ENCODE measurements at places on chromosomes 12 and 14.
A peak's percentile ranks its signal among the peaks of the same experiment; 100 is the strongest.

DNA sequence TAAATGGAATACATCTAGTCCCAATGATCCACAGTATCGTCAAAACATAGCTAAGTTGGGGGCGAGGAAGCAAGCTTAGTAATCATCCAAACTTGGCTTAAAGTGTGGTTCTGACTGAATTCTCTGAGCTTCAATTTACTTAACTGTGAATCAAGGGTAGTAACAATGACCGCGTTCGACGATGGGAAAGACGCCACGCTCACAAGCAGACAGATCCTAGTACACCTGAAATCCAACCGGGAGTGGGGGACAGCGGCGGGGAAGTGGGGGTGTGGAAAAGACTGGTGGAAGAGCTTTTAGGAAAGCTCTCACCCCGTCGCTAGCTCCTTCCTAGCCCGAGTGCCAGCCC lies 433 bp downstream of the COX16 start:
- DNase-seq: no peak

- no peak for DNase-seq
Observed at GRCh38 chr14:36430169-36430568, 89.9 kb downstream of the NKX2-1 start.

DNA sequence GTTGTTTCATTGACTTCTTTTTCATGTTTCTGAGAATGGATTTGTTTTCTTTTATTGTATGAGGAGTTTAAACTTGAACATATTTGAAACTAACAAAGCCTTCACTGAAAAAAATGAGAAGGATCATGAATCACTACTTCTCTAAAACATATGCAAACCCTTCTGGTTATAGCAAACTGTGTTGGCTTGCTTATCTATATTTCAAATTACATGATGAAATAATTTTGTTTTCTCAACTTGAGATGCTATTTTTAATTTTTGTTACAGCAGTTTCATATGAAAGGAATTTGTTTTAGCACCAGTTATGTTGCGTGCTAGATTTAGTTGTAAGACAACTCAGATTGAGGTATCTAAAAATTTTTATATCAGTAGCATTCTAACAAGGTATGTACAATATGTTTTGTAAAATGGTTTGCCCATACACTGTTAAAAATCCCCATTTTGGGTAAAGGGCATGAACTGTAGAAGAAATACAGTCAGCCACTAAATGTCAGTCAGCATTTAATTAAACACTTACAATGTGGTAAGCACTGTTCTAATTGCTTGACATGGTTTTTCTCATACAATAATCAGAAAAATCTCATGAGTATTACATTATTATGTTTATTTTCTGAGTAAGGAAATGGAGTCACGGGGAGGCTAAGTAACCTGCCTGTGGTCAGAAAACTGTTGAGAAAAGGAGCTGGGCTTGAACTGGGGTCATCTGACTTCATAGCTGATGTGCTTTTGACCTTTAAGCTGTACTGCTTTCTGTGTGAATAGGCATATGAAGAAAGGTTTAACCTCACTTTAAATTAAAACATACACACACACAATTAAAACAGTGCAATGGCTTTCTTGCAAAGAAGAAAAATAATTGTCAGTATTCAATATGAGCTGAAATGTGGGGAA lies 105.7 kb downstream of the PLEKHA5 start:
- DNase-seq: no peak

GRCh38 chr12:16299403-16299802 lies 21.9 kb upstream of the SLC15A5 start:
- no peak for DNase-seq

DNA sequence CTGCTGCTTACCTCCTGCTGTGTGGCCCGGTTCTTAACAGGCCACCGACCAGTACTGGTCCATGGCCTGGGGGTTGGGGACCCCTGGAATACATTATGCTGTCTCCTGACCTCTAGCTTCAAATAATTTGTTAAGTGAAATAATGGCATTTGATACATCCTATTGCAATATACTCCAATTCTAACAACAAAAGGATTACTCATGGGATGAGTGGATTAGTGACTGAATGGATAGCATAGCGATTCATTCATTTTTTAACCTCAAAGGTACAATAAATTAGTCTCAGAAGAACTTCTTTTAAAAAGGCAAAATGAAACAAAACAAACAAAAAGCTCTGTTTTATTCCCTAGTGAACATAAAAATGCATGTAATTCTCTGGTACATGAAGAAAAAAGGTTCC lies 147.9 kb upstream of the PKP2 start:
- DNase-seq: no peak

DNA sequence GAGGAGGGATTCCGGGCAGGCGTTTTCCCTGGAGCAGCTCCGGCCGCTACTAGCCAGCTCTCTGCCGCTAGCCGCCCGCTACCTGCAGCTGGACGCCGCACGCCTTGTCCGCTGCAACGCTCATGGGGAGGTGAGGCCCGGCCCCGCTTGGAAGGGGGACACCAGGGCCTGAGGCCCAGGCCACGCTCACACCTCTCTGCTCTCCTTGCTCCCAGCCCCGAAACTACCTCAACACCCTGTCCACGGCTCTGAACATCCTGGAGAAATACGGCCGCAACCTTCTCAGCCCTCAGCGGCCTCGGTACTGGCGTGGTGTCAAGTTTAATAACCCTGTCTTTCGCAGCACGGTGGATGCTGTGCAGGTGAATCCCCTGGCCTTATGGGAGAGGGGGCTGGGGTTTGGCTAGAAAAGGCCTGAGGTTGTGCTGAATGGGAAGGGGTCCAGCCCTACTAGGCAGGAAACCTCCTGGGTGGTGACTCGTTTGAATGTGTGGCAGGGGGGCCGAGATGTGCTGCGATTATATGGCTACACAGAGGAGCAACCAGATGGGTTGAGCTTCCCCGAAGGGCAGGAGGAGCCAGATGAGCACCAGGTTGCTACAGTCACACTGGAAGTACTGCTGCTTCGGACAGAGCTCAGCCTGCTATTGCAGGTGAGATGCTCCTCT lies 597 bp downstream of the RNF31 start:
- DNase-seq: no peak

- no peak for DNase-seq
Observed at GRCh38 chr14:76767681-76768656, 6.7 kb downstream of the VASH1 start.

- DNase-seq: no peak
Observed at GRCh38 chr12:89661706-89662330, 46.8 kb downstream of the ATP2B1 start.

- DNase-seq: no peak
Observed at GRCh38 chr12:91074851-91075250, 17.0 kb upstream of the KERA start.

GRCh38 chr14:59208224-59208814 lies 19.9 kb downstream of the DAAM1 start:
- DNase-seq: no peak

GRCh38 chr12:27703720-27704452 lies 6.7 kb upstream of the MRPS35 start:
- DNase-seq: peak; percentile 73

DNA sequence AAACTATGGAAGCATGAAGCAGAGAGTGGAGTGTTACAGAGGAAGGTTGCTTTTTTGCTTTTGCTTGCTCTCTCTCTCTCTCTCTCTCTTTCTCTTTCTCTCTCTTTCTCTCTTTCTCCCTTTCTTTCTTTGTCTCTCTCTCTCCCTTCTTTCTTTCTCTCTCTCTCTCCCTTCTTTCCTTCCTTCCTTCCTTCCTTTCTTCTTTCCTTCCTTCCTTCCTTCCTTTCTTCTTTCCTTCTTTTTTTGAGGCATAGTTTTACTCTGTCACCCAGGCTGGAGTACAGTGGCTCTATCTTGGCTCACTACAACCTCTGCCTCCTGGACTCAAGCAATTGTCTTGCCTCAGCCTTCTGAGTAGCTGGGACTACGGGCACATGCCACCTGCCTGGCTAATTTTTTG lies 7.6 kb downstream of the ARHGDIB start:
- no peak for DNase-seq

DNA sequence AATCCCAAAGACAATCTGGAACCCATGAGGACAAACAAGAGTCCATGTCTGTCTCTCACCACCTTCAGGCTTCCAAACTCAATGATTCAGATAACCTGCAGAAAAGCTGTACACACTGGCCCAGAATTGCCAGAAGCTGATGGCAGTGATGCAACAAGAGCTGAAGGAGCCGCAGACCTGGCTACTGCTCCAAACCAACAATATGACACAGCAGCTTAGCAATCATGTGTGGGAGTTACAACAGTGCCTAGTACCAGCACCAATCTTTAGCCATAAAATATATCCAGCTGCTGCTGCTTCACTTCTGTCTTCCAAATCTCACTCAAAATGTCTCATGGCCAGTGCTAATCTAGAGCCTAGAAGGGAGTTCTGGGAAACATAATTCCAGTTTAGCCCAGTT lies 22.0 kb downstream of the RPS6KA5 start:
- DNase-seq: no peak

DNA sequence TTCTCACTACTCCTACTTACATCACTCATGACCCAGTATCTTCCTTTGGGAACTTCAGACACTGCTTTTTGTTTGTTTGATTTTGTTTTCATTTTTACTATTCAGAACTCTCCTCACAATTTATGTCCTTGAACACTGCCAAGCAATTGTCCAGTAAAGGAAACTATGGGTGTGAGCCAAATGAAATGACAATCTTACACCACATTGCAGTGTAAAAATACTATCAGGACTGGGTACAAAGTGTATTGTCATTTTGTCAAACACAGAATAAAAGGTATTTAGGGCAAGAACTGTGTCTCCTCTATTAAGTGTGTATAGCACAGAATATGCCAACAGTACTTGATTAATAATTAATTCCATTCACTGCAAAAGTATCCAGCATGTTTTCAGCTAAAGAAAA lies 199.3 kb downstream of the ALG10B start:
- DNase-seq: no peak

GRCh38 chr14:70724944-70725343 lies 83.2 kb downstream of the TTC9 start:
- no peak for DNase-seq

- DNase-seq: no peak
Observed at GRCh38 chr12:85725991-85726390, 110.2 kb downstream of the RASSF9 start.

DNA sequence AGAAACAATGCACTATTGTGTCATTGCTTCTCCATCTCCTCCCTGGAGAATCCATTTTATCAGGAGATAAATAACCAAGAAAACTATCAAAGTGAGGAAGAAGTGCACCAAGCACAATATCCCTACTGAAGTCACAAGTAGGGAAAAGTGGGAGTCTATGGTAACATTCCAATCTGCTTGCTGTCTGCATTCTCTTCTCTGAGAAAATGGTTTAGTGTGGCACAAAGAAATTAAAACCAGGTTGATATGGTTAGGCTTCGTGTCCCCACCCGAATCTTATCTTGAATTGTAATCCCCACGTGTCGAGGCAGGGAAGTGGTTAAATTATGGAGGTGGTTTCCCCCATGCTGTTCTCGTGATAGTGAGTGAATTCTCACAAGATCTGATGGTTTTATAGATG lies 209.7 kb downstream of the PRKD1 start:
- no peak for DNase-seq

DNA sequence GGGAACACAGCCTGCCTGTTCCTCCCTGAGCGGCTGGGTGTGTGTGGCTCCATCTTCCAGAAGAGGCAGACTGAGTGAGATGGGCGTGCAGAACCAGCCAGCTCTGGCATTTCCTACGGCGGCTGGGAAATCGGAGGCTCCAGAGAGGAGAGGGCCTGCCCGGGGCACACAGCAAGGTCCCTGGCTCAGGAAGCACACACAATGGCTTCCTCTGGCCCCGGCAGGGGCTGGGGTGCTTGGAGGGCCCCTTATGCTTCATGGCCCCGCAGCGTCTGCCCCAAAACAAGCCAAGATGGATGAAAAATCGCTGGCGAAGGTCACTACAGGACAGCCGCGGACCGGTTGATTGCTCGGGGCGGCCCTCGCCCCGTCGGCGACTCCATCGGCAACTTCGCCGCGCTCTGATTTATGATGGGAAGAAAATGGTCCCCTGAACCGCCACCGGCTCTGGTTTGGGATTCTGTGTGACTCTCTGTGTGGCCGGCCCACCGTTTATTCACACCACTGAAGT lies 191.5 kb upstream of the C14orf180 start:
- no peak for DNase-seq

GRCh38 chr12:74152370-74152769 lies 385.3 kb upstream of the ATXN7L3B start:
- no peak for DNase-seq

DNA sequence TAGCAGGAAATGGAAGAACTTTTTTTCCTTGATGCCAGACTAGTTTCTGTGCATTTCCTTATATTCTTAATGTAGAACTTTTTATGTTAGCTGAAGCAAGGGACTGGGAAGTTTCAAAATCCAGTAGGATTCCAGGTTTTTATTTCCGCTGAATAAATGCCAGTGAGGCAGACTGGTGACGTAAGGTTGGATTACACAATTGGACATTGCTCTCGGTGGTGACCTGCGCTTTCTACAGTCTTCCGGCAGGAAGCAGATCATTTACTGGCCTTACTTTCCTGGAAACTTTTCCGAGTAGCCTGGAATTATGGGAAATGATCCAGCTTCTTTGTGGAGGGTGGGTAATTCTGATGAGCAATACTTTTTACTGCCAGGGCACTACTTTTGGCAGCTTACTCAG lies 3.6 kb downstream of the IFT43 start:
- no peak for DNase-seq

- no peak for DNase-seq
Observed at GRCh38 chr14:91466192-91466591, 43.9 kb downstream of the PPP4R3A start.

- DNase-seq: no peak
Observed at GRCh38 chr12:121048442-121048841, 9.4 kb upstream of the OASL start.

DNA sequence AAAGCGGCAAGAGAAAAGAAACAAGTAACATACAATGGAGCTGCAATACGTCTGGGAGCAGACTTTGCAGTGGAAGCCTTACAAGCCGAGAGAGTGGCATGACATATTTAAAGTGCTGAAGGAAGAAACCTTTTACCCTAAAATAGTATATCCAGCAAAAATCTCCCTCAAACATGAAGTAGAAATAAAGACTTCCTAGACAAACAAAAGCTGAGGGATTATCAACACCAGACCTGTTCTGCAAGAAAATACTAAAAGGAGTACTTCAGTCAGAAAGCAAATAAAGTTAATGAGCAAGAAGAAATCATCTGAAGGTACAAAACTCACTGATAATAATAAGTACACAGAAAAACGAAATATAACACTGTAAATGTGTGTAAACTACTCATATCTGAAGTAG lies 77.5 kb upstream of the ABCD2 start:
- no peak for DNase-seq

DNA sequence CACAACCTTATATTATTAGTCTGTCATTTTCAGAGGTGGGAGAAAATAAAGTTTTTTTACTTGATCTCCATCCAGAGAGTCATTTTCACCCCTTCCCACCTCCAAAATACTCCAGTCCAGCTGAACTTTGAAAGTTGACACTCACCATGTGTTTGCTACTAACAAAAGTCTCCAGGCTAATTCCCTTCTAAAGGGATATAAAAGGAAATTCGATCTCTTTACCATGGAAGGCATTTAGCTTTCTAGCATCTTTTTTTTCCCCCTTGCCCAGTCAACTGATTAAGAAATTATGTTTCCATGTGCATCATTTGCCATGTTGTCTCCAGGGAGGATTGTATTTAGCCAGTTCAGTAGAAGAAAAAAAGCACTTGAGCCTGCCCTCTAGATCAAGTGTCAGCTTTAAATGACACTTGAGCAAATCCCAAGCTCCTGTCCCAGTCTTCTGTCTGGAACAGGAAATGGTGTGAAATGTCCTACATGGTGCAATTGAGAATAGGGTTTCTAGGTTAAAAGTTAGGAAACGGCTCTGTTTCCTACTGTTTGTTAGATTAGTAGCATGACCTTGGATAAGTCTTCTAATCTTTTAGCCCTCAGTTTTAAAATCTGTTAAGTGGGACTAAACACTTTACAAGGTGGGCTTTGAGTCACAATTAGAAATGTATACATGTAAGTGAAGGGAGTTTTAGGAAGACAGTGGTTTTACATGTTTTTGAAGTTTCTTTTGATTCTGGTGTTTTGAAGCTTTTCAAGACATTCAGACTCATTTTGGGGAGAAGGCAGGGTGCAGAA lies 67.2 kb downstream of the GNS start:
- DNase-seq: peak; percentile 38

Measured in HEK293T (cell line).